ENCODE measurements at places on chromosomes 11 and 22.

DNA sequence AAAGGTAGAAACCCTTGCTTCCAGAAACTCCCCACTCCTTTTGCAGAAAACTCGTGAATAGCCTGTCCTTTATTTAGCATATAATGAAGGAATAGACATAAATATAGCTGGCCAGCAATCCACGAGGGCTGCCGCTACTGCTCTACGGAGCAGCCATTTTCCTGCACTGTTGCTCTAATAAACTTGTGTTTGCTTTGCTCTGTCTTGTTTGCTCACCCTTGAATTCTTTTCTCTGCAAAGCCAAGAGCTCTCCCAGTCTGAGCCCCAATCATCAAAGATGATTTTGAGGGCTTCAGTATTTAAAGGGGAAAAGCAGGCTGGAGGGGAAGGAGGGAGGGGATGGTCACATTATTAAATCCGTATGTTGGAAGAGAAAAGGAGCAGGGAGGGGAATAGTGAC is 16.6 kb upstream of the CHKA start:
- no peak for DNase-seq

DNA sequence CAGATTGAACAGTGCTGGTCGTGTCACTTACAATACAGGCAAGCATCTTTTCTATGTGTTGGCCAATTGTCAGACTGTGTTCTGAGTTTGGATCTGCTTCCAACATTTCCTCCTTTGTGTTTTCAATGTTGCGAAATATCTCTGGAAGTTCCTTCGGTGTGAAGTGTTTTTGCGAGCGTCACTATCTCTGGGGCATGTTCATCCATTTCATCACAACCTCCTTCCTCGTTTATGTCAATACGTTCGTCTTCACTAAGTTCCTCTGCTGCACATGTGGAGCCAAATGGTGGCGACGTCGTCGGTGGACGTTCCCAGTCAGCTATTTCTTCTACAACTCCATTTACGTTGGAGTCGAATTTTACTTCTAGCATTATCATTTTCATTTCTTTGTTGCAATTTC is 100.2 kb upstream of the LMO1 start:
- DNase-seq: no peak

- DNase-seq: no peak
Observed at GRCh38 chr11:78156127-78156844, 16.9 kb upstream of the ALG8 start.

- no peak for DNase-seq
Observed at GRCh38 chr11:38672445-38672844, 2074.4 kb upstream of the RAG2 start.

DNA sequence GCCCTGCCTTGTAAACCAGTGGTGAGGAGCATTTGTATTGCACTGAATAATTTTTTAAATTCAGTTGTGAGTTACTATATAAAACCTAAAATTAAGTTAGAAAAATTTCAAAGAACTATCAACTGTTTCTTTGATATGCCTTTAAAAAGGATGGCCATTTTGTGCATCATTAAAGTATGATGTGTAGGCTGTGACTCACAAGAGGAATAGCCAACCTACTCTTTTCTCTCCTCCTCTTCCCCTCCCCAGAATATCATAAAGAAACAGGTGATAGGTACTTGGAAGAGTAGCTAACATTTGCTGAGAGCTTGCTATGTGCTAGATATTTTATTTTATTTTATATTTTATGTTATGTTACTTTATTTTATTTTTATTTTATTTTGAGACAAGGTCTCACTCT is 10.6 kb upstream of the PIK3C2A start:
- DNase-seq: no peak

GRCh38 chr22:41076857-41077256 is 15.5 kb upstream of the EP300 start:
- DNase-seq: no peak

DNA sequence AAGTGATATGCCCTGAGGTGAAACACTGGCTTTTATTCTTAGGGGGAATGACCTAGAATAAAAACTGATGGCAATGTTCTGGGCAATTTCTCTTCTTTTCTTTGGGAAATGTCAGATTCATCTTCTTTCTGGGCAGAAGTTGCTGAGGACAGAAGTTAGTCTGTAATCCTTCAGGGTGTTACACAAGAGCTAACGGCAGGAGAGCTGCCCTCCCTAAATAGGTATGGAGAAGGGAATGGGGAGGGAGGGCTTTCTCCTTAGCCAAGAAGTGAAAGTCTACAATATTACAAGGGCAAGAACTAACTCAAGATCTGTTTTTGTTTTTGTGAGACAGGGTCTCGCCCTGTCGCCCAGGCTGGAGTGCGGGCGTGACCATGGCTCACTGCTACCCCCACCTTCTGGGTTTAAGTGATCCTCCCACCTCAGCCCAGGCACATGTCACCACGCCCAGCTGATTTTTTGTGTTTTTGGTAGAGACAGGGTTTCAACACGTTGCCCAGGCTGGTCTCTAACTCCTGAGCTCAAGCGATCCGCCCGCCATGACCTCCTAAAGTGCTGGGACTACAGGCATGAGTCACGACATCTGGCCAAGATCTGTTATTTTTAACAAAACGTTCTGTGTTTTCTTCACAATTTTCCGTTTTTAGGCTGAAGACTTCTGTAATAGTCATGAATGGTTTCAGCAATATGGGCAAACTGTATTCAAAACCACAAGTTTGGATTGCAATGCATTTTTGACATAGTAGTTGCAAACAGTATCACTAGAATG is 7.2 kb downstream of the PIWIL4 start:
- no peak for DNase-seq

DNA sequence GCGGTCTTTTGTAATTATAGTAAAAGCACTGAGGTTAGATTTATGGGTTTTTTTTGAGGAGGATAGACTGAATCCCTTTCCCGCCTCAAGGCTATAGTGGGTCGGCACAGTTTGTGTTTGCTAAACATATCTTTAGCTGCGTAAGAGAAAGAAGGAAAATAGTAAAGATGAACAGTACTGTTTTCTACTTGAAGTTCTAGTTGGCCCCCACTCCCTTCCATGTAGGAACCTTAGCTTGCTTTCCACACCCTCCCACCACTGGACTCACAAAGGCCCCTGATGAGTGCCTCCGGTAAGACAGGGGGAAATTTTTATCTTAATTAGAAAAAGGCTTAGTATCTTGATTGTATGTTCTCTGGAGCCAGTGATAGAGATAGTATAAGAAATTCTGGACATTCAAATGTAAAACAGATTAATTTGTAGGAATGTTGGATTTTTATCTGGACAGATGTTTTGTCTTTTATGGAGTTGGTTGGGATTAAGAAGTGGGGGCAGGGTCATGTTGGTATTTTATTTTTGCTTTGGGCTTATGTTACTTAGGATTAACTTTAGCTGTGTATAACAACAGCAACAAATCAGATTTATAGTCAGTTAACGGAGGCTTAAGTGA is 49.4 kb downstream of the PTPRJ start:
- no peak for DNase-seq

- no peak for DNase-seq
Observed at GRCh38 chr11:133732109-133732674, 113.1 kb downstream of the SPATA19 start.

DNA sequence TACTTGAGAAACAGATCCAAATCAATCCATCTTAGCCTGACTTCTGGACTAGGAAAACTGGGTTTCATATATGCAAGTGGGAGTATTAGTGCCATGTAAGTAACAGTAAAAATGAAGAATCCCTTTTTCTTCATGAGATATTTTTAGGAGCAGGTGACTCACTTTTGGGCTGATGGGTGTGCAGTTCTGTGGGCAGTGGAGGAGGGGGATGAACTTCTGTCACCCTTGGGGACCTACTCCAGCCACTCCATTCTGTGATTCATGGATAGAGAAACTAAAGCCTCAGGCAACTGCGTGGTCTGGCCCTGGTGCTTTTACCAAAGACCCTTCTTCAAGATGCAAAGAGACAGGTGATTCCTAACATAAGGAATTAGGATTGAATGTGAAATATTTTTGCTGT is 208.6 kb upstream of the NARS2 start:
- DNase-seq: no peak

DNA sequence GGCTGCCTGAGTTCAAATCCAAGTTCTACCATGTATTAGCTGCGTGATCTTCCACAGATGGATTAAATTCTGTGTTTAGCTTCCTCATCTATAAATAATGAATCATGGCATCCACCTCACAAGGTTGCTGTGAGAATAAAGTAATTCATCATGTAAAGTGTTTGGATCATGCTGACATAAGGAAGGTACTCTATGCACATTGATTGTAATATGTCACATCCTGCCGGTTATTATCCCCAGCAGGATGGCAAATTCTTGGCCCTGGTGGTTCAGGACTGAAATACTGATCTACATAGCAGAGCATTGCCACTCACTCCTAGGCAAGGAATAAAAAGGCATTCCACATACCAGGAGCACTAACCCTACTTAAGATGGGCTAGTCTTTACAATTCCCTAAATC is 40.8 kb downstream of the LGR4 start:
- DNase-seq: no peak

- DNase-seq: peak; percentile 78
Observed at GRCh38 chr11:11620921-11621572, 758 bp downstream of the GALNT18 start.

- no peak for DNase-seq
Observed at GRCh38 chr11:111582881-111583280, 19.4 kb upstream of the SIK2 start.

GRCh38 chr11:75230621-75231020 is 10.0 kb upstream of the TPBGL start:
- no peak for DNase-seq

DNA sequence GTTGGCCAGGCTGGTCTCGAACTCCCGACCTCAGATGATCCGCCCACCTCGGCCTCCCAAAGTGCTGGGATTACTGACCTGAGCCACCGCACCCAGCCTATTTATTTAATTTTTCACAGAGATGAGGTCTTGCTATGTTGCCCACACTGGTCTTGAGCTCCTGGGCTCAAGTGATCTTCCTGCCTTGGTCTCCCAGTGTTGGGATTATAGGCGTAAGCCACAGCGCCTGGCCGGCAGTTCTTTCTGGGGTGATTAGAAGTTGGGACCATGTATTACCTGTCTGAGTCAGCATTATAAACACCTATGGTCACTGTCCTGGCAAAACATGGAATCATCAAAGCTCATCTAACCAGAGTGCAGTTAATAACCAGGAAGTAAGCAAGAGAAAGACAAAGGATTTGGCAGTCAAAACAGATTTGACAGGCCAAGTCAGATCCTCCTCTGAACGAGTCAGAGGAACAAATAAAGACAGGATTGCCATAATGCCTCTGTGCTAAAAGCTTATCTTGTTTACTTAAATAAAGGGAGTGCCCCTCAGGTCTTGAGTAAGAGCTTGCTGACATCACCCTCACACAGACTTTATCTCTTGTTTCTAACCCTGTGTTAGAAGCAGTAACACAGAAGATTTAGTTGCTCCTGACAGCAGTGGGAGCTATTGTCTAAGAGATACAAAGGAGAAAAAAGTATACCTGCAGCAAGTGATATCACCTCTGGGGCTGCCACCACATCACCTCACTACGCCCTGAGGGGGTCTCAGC is 3.7 kb downstream of the SERPIND1 start:
- no peak for DNase-seq

GRCh38 chr11:63680834-63681320 is 423 bp upstream of the RTN3 start:
- no peak for DNase-seq

DNA sequence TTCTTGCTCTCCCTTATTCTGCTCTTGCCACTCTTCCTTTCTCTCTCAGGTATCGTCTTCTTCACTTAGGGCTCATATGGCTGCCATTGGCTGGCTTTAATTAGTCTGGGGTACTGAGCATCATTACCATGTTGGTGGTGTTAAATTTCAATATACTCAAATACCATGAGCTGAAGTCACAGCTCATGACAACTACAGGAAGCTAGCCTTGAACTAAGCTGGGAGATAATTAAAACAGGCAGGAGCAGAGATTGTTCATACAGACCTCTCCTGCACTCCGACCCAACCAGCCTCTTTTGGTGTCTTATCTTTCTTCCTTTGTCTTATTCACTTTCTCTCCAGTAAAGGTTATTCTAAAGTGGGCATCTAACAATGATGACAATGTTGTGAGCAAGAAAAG is 130.9 kb upstream of the BLID start:
- no peak for DNase-seq

GRCh38 chr22:37412495-37413250 is 14.6 kb downstream of the ELFN2 start:
- DNase-seq: no peak

GRCh38 chr11:109196016-109196415 is 226.0 kb upstream of the C11orf87 start:
- no peak for DNase-seq

DNA sequence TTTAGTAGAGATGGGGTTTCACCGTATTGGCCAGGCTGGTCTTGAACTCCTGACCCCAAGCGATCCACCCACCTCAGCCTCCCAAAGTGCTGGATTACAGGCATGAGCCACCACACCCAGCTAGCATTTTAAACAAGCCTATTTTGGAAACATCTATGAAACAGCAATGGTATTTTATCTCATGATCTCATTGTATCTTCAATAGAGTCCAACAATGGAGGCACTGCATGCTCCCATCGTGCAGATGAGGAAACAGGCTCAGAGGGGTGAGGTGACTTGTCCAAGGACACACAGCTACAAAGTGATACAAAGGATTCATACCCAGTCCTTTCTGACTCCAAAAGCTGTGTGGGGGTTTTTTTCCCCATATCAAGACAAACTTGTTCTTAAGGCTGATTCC is 39.0 kb upstream of the RTL6 start:
- no peak for DNase-seq

DNA sequence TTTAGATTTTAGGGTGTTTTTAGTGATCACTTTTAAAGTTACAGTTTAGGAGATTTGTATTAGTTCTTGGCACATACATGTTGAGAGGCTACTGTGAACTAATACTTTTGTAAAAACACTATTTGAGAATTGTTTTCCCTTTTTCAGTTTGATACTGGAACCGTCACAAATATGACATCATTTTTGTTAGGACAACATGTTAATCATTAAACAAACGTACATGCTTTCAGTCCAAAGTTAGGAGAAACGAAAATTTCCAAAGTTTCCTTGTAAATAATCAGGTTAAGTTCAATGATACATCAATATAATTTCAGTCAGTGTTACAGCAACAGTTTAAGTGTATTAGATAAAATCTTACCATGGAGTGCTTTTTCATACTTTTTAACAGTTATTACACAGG is 53.1 kb downstream of the SPECC1L start:
- DNase-seq: no peak

GRCh38 chr11:2588809-2589537 is 110.8 kb downstream of the KCNQ1OT1 start:
- DNase-seq: no peak

DNA sequence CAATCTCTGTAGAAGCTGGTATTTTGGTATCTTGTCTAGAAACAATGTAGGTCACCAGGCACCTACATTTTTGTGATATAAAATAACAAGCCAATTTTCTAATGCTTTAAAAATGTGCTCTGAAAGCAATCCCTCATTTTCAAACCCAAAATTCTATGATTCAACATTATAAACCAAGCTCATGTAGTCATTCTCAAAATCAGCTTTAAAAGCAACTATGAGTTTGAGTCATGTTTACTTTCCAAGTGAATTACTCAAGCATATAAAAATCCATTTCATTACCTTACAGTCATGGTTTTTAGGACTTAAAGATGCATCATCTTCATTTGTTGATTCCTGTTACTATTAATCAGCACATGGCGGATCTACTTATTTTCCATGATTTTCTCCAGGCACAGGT is 216.4 kb downstream of the GRM5 start:
- no peak for DNase-seq

GRCh38 chr11:120235024-120235628 is 4.8 kb upstream of the POU2F3 start:
- DNase-seq: peak; percentile 90

GRCh38 chr22:30308093-30308492 is 18.6 kb downstream of the TBC1D10A start:
- no peak for DNase-seq

- DNase-seq: no peak
Observed at GRCh38 chr11:96037405-96037949, 113.6 kb upstream of the MTMR2 start.
